Stimulated activated CD8-positive, alpha-beta memory T cell treated with anti-CD3 and anti-CD28 coated beads, Interleukin-4, amount 100 ng/mL, for 1 hour (primary cell): ENCODE measurements at places on chromosomes 2 and 18.

- no peak for DNase-seq
Measured at GRCh38 chr2:216245391-216245975, 126.8 kb downstream of the MARCHF4 start.

GRCh38 chr2:41763141-41763540 is 284.7 kb upstream of the PKDCC start:
- DNase-seq: no peak

DNA sequence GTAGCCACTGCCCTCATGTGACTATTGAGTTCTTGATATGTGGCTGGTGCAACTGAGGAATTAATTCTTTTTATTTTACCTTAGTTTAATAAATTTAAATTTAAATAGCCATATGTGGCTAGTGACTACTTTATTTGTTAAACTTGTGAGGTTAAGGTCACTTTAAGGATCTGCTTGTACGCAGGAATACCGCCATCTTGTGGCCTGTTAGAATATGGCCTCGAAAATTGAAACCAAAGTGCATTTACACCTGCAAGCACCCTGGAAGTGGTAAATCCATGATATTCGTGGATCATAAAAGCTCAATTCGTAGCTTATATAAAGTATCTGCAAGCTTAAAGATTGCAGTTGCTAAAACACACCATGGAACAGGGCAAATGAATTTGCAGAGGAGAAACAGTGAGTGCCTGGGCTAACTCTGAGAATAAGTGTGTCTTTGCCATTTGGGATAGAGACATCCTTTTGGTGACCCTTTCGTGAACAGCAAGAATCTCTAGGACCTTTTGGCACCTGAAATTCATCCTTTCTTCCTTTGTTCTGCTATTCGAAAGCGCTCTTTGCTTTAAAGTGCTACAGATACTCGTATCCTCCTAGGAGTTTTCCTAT is 59.9 kb upstream of the REG3A start:
- DNase-seq: no peak

- DNase-seq: no peak
Measured at GRCh38 chr2:4139731-4140130, 436.4 kb downstream of the DCDC2C start.

DNA sequence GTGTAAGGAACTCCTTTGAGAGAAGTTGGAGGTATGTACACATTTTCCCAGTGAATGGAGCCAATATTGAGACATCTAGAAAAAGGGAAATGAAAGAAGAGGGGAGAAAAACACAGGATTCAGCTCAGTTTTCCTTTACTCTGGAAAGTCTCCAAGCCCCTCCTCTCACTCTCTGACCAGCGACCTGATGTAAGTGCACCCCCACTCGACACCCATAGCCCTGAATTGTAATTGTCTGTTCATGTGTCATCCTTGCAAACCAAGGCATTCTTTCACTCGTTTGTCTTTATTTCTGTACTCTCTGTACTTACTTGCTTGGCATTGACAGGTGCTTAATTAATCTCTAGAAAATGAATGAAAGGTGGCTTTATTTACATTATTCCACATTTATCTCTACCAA is 55.7 kb upstream of the CTAGE1 start:
- no peak for DNase-seq

DNA sequence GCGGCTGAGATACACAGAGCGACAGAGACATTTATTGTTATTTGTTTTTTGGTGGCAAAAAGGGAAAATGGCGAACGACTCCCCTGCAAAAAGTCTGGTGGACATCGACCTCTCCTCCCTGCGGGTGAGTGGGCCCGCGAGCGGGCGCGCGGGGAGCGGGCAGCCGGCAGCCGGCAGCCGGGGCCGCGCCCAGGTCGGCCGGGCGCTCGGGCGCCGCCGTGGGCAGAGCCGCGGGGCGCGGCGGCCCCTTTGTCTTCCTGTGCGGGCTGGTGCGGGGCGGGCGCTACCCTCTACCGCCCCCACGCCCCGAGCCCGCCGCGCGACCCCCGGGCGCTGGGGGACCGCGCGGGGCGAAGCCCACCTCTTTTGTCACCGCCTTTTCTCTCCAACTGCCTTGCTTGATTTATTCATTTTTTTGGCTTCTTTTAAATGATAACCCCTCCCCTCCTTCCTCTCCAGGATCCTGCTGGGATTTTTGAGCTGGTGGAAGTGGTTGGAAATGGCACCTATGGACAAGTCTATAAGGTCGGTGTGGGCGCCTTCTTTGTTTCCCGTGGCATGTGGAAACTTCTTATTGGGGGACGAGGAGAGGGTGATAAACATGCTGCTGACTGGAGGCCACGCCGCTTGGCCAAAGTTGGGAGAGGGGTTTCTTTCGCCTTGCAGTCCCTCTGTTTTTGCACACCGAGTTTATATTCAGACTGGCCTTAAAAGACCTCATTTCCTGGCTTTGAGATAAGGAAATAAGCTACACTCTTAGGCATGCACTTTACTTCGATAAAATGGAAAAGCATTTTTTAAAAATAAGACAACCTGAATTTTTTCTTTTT is 722 bp downstream of the MAP4K4 start:
- no peak for DNase-seq

- DNase-seq: no peak
Measured at GRCh38 chr2:210859314-210859713, 302.9 kb downstream of the CPS1 start.

- DNase-seq: no peak
Measured at GRCh38 chr2:60552078-60552850, 1.2 kb downstream of the BCL11A start.

GRCh38 chr18:75433098-75433497 is 5.6 kb upstream of the SMIM21 start:
- DNase-seq: no peak

DNA sequence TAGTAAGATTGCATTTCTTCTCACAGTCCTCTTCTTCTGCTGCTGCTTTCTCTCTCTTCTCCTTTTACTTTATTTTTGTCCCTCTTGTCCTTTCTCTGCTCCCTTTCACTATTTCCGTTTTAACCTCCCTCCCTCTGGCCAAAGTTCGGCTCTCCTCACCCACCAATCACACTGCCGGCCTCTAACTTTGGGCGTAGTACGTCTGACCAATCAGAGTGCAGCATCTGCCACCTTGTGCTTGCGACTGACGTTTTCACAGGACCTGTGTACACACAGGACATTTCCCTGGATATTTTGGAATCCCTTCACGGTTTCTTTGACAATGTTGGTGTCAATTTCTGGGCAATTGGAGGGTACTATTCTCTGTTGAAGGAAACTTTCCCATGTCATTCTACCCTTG is 22.6 kb upstream of the ICOS start:
- no peak for DNase-seq

- no peak for DNase-seq
Measured at GRCh38 chr2:26767894-26768487, 3.9 kb downstream of the SLC35F6 start.

GRCh38 chr2:9842487-9843228 is 616 bp upstream of the TAF1B start:
- no peak for DNase-seq

DNA sequence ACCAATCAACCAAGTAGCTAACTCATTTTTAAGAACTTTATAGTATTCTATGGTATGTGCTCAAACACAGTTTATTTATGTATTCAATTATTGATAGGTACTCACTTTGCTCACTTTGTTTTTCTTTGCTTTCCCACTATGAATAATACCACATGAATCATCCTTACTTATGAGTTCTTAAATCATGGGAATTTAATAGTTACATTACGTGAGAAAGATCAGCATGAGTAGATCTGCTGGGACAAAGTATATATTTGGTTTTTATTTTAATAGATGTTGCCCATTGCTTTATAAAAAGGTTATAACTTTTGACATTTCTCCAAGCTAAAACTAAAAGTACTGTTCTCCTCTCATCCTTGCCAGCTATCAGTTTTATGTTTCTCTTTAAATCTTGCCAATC is 390.7 kb downstream of the LRATD1 start:
- no peak for DNase-seq

- DNase-seq: peak; percentile 9
Measured at GRCh38 chr2:207143215-207144172, 22.3 kb downstream of the KLF7 start.

DNA sequence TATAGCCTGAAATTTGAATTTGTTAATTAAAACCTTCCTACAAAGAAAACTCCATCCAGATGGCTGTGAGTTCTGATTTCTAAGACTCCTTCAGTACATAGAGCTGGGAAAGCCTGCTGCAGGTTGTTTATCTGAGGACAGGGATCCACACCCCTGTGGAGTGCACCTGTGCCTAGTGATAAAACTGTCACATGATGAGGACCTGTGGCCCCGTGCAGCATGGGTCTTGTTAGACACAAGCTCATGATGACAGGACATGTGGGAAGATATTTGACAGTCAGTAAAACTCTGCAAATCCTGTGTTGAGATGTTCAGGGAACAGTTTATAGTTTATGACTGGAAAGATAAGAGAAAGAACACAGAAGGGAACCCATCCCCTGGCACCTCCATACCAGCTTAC is 133.2 kb upstream of the TMEM18 start:
- no peak for DNase-seq

DNA sequence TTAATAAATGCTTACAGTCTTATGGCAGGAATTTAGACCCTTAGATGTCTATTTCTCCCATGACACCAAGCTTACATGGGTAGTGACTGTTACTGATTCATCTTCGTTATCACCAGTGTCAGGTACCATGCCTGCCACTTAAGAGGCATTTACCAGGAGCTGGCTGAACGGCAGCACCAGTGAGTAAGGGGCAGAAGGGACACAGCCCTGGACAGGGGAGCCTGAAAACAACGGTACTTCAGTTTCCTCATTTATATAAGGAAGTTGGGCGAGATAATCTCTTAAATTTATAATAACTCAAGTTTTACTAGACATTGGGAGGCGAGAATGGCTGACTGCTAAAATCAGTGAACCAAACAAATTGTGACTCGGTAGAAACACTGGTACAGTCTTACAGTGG is 1.2 kb downstream of the COA5 start:
- no peak for DNase-seq

- no peak for DNase-seq
Measured at GRCh38 chr2:38945372-38945771, 55.7 kb downstream of the ARHGEF33 start.

DNA sequence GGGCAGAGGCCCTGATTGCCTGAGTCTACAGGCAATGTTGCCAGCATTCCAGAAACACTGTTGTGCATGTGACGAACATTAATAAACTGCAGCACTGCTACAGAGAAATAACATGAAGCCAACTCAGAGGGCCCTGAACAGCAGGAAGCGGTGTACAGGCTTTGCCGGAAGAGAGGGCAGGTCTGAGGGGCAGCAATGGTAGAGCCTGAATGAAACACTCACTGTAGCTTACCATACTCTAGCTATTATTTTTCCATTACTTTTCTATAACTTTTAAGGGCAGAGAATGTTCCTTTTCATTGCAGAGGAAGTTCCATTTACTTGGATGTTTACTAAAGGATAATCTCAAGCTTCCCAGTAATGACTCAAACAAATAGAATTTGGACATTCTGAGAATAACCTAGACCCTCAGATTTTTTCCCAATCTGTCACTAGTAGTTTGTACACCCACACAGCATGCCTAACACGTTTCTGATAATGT is 150.4 kb downstream of the MTX2 start:
- DNase-seq: no peak

DNA sequence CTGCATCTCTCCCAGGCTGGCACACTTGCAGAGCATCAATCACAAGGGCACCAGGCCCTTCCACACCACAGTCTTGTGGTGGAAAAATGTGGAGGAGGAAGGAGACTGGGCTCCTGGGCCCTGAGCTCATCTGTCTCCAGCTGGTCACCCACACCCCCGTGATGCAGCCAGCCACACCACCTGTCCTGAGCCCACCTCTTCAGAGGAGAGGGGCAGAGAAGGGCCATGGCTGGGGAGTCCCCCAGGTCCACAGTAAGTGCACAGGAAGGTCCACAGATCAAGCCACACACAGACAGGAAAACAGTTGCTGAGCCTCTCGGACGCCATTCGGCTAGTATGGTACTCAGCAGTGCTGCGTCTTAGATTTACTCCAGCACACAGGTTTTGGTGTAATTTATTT is 203.5 kb upstream of the SALL3 start:
- DNase-seq: no peak

- no peak for DNase-seq
Measured at GRCh38 chr18:79071503-79072210, 2.5 kb downstream of the ATP9B start.

- no peak for DNase-seq
Measured at GRCh38 chr2:127647242-127648190, 1.6 kb downstream of the GPR17 start.

GRCh38 chr2:239944694-239945551 is 80.2 kb downstream of the NDUFA10 start:
- DNase-seq: no peak

GRCh38 chr18:60149316-60149715 is 223.3 kb downstream of the MC4R start:
- no peak for DNase-seq

- DNase-seq: peak; percentile 9
Measured at GRCh38 chr18:49021433-49022129, 70.8 kb upstream of the SMAD7 start.

GRCh38 chr18:45109706-45110105 is 429.0 kb downstream of the SETBP1 start:
- DNase-seq: no peak
